Peyer's patch (tissue), 4 donors: ENCODE measurements at places on chromosomes 1 and 21. TPM values are rescaled to one million over a fixed set of nuclear protein-coding genes. Genes with fewer than 3 reads are reported as not detected.

The ITLN2 gene
- total RNA-seq: 46.2 TPM

The TRIM63 gene
- 0.53 TPM for total RNA-seq

The SUSD4 gene
- total RNA-seq: not detected

The ERICH3 gene
- not detected for total RNA-seq

The FMOD gene
- 11.9 TPM for total RNA-seq

The PINK1 gene
- 71.8 TPM for total RNA-seq

The PADI4 gene
- total RNA-seq: not detected

The GART gene
- 60.2 TPM for total RNA-seq

The PPFIA4 gene
- 0.54 TPM for total RNA-seq

The ALG14 gene
- 3.3 TPM for total RNA-seq

The EPHA8 gene
- not detected for total RNA-seq

The RNU1-2 gene
- under 0.01 TPM for total RNA-seq

- no peaks in the 10 kb centered on the region for H3K36me3 ChIP-seq
- H3K27me3 ChIP-seq: no peaks in the 10 kb centered on the region
- H3K27ac ChIP-seq: peak overlapping the region; percentile 45
- DNase-seq: no peak
- peaks cover 66% of the 10 kb centered on the region for H3K4me1 ChIP-seq
These were observed 7.1 kb upstream of the CHI3L2 start for GRCh38 chr1:111220302-111220890.

DNA sequence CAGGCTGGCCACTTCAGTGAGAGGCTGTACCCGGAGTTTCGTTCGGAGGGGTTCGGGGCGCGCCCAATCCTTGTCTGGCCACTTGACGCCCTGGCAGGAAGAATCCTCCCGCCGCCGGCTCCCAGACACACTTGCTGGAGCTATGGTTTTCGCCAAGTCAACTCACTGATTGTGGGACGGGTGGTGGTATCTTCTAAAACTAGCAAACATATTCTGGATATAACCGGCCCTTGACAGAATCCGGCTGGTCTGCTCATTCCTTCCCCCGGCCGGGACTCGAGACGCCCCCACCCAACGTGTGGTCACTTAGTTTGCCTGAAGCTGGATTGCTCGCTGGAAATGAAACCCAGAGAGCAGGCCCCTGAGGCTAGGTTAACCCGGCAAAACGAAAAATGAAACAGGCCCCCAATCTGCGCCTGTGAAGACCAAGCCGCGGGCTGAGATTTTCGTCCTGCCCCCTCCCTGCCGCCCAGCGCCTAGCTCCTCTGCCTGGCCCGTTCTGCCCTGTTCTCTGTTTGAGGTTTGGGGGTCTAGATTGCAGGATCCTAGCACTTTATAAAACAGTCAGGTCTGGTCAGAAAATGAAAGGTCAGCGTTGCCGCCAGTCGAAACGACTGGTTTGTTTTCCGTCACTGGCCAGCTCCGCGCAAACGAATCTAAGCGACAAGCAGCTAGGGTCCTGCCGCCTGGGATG, 4.6 kb downstream of the GFI1 start:
- peak overlapping the region; percentile 72 for H3K4me3 ChIP-seq
- no peak for DNase-seq
- no peaks in the 10 kb centered on the region for H3K27me3 ChIP-seq
- peaks cover 25% of the 10 kb centered on the region for H3K4me1 ChIP-seq
- peak overlapping the region; percentile 80 for H3K27ac ChIP-seq
- no peaks in the 10 kb centered on the region for H3K36me3 ChIP-seq

GRCh38 chr21:45468971-45469272, 64.0 kb downstream of the COL18A1 start:
- no peaks in the 10 kb centered on the region for H3K4me1 ChIP-seq
- no peaks in the 10 kb centered on the region for H3K27me3 ChIP-seq
- H3K27ac ChIP-seq: peak overlapping the region; percentile 65

GRCh38 chr1:186617926-186618325, 62.3 kb downstream of the PTGS2 start:
- no peaks in the 10 kb centered on the region for H3K36me3 ChIP-seq
- H3K27me3 ChIP-seq: no peaks in the 10 kb centered on the region
- no peak overlapping the region for H3K27ac ChIP-seq

GRCh38 chr1:193187114-193187513, 701 bp upstream of the B3GALT2 start:
- H3K27ac ChIP-seq: no peak overlapping the region
- no peaks in the 10 kb centered on the region for H3K27me3 ChIP-seq
- no peak for DNase-seq
- H3K4me3 ChIP-seq: no peak overlapping the region
- no peaks in the 10 kb centered on the region for H3K36me3 ChIP-seq
- peaks cover 44% of the 10 kb centered on the region for H3K4me1 ChIP-seq

DNA sequence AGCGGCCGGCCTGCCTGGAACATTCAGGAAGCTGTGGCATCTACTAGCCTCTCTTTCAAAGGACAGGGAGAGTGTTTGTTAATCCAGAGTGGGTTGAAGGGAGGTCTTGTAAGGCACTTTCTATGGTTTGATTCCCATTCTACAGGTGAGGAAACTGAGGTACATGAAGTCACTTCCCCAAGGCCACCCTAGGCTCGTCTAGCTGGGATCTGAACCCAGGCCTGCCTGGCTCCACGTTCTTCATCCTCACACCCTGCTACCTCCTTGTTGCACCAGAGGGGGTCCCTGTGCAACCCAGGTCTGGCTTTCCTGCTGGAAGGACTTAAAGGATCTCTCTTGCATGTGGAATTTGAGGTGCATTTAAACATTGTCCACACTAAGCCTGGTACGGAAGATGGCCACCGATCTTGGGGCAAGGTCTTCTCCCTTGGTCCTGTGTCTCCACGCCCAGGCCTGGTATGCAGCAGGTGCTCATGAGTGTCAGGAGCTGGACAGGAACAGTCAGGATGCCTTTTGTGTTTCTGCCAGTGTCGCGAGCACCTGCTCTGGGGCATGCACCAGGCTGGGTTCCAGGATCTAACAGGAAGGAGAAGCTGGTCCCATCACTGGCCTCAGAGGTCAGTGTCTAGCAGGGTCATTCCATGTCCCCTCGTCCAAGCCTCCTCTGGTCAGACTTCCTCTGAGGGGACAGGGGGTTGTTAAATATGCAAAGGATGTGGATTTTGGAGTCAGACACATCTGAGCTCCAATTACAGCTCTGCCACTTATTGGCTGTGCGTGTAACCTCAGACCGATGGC, 103.2 kb upstream of the RUNX3 start:
- DNase-seq: no peak
- H3K4me1 ChIP-seq: peaks cover 28% of the 10 kb centered on the region
- H3K27me3 ChIP-seq: no peaks in the 10 kb centered on the region
- H3K4me3 ChIP-seq: no peak overlapping the region

GRCh38 chr1:87707411-87707810, 378.7 kb downstream of the LMO4 start:
- no peak for DNase-seq
- H3K4me3 ChIP-seq: no peak overlapping the region
- no peak overlapping the region for H3K27ac ChIP-seq

DNA sequence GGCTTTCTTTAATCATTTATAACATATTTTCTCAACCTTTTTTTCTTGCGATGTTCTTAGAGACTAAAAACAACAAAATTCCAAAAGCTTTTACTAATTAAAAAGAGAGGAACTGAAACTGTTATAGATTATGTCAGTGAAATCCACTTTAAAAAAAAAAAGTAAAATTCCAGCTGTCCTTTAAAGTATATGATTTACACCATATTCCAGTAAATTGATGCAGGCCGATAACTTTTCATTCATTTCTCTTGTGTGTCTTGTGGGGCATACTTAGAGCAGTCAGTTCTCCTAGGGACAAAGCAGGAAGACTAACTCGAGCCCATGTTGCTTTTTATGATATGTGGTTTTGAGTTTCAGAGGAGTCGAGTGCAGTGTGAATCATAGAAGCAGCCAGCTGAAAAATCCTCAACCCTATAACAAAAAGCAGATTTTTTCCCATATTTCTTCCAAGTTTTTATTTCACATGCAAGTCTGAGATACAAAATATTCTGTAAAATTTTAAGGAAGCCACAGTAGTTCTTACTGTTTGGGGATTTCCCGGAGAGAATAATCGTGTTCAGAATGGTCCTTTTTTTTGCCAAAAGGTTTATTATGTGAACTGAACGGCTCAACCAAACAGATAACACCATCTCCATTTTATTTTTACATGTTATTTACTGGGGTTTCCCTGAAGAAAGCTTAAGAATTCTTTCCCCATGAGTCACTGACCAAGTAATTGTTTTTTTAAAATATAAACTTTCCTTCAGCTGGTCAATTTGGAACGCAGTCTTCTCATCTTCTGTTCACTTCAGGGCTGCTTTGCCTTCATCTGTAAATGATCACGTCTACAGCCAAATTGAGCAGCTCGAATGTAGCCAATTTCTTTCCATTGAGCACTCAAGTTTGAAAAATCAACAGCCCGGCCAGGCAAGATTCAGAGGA, 77.0 kb upstream of the C1orf105 start:
- H3K36me3 ChIP-seq: no peaks in the 10 kb centered on the region
- H3K27ac ChIP-seq: peak overlapping the region; percentile 43
- H3K4me1 ChIP-seq: no peaks in the 10 kb centered on the region
- no peaks in the 10 kb centered on the region for H3K27me3 ChIP-seq

GRCh38 chr1:76669624-76670315, 197.5 kb upstream of the ST6GALNAC5 start:
- H3K4me3 ChIP-seq: no peak overlapping the region
- DNase-seq: no peak
- no peaks in the 10 kb centered on the region for H3K27me3 ChIP-seq

- H3K4me1 ChIP-seq: no peaks in the 10 kb centered on the region
- no peak overlapping the region for H3K4me3 ChIP-seq
- no peaks in the 10 kb centered on the region for H3K36me3 ChIP-seq
- DNase-seq: peak; percentile 18
These were observed 279.9 kb downstream of the PTPRU start for GRCh38 chr1:29516063-29516820.

DNA sequence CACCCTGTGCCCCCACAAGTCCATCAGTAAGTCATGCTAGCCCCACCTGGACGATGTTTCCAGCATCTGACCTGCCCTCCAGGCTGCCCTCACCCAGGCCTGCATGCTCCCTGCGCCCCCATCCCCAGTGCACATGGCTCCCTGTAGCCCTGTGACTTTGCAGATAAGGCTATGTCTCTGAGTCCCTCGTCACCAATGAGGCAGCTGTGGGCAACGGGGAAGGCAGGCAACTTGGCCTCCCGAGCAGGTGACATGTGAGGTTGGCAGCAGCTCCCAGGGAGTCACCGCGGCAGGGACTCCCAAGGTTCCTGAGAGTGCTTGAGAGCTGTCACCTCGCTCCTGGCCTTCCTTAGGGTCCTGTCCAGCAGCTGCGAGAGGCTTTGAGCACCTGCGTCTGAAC, 32.4 kb upstream of the AGPAT3 start:
- H3K27me3 ChIP-seq: no peaks in the 10 kb centered on the region
- DNase-seq: no peak
- no peaks in the 10 kb centered on the region for H3K36me3 ChIP-seq
- no peak overlapping the region for H3K27ac ChIP-seq
- no peaks in the 10 kb centered on the region for H3K4me1 ChIP-seq

DNA sequence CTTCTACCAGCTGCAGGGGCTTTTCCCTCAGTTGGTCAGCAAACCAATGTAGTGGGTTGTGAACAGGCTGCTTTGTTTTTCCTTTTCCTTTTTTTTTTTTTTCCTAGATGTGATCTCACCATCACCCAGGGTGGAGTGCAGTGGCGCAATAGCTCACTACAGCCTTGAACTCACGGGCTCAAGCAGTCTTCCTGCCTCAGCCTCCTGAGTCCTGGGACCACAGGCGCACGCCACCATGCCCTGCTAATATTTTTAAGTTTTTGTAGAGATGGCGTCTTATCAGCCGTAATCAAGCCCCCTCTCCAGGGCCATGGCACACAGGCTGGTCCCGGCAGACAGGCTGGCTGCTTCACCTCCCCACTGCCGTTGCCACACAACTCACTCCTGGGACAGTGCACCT, 3.4 kb upstream of the TRIM11 start:
- no peak overlapping the region for H3K4me3 ChIP-seq
- H3K27ac ChIP-seq: no peak overlapping the region
- H3K4me1 ChIP-seq: peaks cover 17% of the 10 kb centered on the region
- H3K36me3 ChIP-seq: no peaks in the 10 kb centered on the region
- H3K27me3 ChIP-seq: no peaks in the 10 kb centered on the region
- no peak for DNase-seq

DNA sequence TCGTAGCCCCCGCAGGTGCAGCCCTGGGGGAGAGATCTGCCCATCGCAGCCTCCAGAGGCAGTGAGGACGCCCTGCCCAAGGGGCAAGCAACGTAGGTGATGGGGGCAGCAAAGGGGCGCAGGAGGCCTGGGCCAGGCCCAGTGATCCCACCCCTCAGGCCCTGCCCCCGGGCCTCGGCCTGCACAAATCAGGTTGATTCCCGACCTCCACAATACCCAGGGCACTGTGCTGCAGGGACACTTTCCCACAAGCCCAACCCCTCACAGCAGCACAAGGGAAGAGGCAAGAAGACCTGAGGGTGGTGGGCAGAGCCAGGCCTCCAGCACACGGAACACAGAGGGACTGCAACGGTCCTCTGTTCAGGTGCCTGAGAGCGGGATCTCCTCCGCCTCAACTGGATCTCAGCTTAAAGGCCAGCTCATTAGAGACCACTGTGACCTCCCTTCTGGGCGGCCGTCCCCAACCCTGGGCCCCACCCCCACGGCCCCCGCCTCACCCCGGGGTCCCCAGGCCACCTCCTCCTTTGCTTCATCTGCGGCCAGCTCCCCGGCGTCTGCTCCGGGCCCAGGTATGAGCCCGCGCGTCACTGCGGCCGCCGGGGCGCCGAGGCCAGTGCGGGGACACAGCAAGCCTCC, 812 bp upstream of the ARF1 start:
- H3K36me3 ChIP-seq: no peaks in the 10 kb centered on the region
- DNase-seq: no peak
- peak overlapping the region; percentile 100 for H3K27ac ChIP-seq
- H3K27me3 ChIP-seq: no peaks in the 10 kb centered on the region

- H3K36me3 ChIP-seq: no peaks in the 10 kb centered on the region
- no peaks in the 10 kb centered on the region for H3K4me1 ChIP-seq
- H3K27ac ChIP-seq: no peak overlapping the region
- H3K4me3 ChIP-seq: no peak overlapping the region
- H3K27me3 ChIP-seq: no peaks in the 10 kb centered on the region
These were observed 395.5 kb downstream of the USP25 start for GRCh38 chr21:16125274-16125673.
